Activated T-cell treated with anti-CD3 and anti-CD28 coated beads for 48 hours (primary cell): ENCODE measurements at places on chromosomes 7 and 10.
A peak's percentile ranks its signal among the peaks of the same experiment; 100 is the strongest.

- no peak for DNase-seq
Observed at GRCh38 chr7:147611431-147611830, 979.1 kb upstream of the C7orf33 start.

DNA sequence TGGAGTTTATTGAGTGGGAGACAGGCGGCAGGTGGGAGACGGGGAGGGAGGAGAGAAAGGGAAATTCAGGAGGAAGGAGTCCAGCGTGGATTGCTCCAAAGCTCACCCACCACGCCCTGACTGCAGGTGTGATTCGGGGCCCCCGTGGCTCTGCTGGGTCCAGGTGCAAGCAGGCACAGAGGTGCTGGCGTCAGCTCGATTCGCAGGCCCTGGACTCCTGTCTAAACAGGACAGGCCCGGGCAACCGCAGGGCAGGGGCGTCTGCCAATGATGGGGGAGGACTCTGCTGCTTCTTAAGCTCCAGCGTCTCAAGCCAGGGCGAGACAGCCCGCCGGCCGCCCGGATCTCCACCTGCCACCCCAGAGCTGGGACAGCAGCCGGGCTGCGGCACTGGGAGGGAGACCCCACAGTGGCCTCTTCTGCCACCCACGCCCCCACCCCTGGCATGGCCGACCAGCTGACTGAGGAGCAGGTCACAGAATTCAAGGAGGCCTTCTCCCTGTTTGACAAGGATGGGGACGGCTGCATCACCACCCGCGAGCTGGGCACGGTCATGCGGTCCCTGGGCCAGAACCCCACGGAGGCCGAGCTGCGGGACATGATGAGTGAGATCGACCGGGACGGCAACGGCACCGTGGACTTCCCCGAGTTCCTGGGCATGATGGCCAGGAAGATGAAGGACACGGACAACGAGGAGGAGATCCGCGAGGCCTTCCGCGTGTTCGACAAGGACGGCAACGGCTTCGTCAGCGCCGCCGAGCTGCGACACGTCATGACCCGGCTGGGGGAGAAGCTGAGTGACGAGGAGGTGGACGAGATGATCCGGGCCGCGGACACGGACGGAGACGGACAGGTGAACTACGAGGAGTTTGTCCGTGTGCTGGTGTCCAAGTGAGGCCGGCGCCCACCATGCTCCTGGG is at the start of gene CALML3:
TSS of gene CALML3 (plus strand) at position 321 of the 920 bp plus-strand sequence. CDS start at position 446, 125 bp downstream.
- no peak for DNase-seq

DNA sequence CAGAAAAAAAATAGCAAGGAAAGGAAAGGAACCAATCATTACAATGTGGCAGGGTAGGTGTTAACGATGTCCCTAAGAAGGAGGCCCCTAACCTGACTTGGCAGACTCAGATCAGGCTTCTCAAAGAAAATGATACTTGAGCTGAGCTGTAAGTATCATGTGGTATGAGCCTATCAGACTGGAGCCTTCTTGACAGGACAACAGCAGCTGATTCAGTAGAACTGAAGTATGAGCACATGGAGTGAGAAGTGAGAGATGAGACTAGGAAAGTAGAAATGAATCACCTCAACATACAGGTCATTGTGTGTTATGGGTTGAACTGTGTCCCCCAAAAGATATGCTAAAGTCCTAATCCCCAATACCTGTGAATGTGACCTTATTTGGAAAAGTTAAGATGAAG is 66.3 kb downstream of the MTERF1 start:
- DNase-seq, result no peak

DNA sequence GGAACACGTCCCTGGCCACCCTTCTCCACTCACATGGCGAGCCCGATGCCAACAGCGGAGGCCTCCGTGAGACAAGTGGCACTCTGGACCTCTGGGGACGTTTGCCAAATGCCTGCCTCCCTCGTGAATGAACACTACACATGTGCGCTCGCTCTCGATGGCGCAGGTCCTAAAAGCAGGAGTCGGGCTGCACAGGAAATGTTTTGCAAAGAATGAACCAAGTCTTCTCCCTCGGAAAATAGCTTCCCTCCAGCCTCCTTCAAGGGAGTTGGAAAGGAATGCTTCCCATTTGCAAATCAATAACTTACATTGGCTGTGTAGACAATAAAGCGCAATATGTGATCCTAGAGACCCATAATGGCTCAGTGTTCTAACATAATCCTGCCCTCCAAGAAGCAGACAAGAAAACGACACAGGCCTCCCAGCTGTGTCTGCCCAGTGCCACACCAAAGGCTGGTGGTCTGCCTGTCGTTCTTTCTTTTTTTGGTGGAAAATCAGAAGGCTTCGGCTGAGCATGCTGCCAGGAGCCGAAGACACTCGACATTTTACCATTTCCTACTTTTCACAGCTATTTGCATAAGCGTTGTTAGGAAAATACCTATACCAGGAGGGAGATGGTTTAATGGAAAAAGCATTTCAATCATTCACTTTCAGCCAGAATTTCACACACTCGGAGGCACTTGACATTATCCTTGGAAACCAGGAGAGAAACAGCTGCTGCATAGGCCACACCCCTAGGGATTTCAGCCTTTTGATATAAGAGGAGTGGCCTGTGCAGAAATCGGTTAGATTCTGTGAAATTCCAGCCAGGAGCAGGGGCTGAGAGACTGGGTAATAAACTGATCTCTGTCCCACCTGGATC is 38.4 kb downstream of the ATXN7L1 start:
- DNase-seq, result no peak

DNA sequence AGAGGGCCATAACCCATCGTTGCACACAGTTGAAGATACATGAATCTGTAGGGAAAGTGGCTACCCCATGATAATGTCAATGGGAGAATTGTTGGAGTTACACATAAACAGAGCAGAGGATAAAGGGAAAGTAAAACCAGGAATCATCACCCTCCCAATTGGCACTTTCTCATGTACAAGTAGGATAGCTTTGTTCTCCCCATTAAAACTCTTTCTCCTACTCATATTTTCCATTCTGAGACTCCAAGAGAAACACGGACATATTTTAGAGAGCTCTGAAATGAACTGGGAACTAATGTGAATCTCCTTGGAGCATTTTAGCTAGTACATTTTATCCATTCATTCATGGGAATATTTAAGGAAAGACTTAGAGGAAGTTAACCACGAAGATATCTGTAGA is 17.2 kb upstream of the LRRC17 start:
- no peak for DNase-seq

DNA sequence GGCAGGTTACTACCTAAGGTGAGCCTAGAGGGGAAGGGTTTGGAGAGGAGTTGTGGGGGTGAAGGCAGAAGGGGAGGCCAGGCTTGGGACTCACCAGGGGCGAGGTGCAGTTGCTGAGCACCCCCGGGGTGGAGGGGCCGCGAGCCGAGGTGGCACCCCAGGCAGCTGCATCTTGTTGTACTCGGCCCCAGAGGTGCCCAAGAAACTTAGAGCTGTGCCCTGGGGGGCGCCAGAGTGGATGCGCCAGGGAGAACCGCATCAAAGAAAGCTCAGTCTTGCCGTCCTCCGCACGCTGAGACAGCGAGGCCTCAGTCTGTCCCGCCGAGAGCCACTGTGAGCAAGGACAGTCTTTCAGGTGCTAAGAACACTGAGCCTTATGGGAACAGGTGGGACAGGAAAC is 7.4 kb downstream of the ATG9B start:
- DNase-seq, result no peak

GRCh38 chr7:121369462-121369861 is 26.6 kb downstream of the FAM3C start:
- DNase-seq, result no peak

GRCh38 chr7:30660331-30661255 is 21.7 kb downstream of the CRHR2 start:
- no peak for DNase-seq

GRCh38 chr10:68559251-68559650 is 886 bp upstream of the TET1 start:
- DNase-seq, result no peak

- peak; percentile 5 for DNase-seq
Observed at GRCh38 chr10:88194041-88194887, 330.8 kb downstream of the PTEN start.

DNA sequence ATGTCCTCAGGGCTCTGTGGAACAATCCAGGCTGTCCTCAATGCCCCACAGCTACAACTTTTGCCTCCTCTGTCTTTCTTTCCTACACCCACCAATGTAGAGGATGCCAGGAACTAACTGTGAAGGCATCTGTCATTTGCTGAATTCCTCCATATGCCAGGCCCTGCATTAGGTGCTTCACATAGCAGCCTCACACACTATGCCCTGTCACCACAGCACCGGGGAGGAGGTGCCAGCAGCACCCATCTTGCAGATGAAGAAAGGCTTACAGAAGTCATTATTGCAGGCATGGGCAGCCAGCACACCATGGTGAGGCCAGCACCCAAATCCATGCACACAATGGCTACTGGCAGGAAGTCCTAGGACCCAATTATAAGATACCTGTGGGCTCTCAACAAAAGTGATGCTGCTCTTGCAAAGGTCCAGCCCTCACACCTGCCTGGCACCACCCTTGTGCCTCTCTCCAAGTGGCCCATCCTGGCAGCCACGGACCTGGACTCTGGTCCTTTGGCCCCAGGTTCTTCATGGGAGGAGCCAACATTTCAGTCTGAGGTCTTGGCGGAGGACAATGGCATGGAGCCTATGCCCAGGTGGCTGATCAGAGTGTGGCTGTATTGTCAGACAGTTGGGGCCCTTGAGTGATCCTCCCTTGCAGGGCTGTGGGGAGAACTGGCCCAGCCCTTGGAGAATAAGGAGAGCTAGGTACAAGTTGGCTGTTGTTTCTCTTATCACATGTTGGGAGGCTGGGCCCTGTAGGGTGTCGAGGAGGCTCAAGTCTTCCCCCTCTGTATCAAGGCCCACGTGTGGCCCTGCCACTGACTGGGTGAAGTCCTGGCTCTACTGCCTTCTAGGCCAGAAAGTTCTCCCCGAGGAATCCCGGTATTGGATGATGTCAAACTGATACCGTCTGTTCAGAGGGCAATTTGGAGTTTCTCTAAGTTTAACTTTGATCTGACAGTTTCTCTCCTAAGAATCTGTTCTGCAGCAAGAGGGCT is 14.4 kb upstream of the MYL7 start:
- DNase-seq, result no peak

- no peak for DNase-seq
Observed at GRCh38 chr7:40793132-40793531, 658.3 kb downstream of the SUGCT start.

GRCh38 chr10:67327626-67328535 is 368.1 kb downstream of the CTNNA3 start:
- no peak for DNase-seq
